Omental fat pad (tissue), 4 donors: ENCODE measurements at places on chromosomes 2 and 18.

GRCh38 chr2:165698444-165698884, 95.6 kb downstream of the GALNT3 start:
- no peak for DNase-seq

DNA sequence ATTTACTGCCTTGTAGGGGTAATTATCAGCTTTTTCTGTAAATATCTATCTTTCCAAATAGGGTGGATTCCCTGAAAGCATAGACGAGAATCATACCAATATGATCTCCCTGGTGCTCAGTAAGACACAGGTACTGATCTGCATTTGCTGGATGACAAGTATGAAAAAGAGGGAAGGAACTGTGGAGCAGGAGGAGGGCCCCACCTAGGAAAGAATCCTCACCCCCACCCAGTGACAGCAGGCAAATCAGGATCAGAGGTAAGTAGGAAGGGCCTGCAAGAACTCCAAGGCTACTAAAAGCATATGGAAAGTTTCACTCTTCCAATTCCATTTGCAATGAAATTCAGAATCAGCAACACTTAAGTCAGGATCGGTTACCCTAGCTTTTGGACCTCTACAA, 42.3 kb downstream of the METTL8 start:
- no peak for DNase-seq

GRCh38 chr2:236014408-236015131, 153.6 kb downstream of the GBX2 start:
- DNase-seq, result no peak

DNA sequence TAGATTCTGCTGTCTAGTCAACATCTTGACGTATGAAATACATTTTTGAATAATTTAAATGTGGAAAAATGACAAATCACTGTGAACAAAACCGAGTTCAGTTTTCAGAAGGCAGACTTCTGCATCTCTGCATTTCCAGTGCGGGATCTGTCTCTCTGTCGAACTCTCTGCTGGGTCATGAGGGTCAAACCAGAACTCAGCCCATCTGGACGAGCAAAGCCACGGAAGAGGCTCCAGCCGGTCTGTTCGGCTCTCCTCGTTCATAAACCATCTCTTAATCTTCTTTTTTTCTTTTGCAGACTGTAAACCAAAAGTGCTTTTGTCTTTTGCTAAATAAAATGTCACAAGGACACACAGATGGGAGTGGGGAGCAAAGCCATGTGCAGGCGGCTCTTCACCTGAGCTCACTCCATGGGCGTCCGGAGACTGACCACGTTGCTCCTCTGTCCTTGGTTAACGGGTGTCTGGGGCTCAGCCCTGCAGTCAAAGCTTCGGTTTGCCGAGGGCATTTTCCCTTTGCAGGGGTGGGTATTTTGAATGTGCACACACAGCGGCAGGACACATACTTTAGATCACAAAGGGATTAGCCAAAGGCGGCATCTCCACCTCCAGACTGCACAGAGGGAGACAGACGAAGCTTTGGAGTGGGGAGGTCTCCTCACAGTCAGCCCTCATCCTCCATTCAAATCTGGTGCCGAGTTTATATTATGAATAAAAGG, 737.9 kb upstream of the SALL3 start:
- DNase-seq, result no peak

- no peak for DNase-seq
Measured at GRCh38 chr2:213149294-213149875, 2.0 kb downstream of the IKZF2 start.

DNA sequence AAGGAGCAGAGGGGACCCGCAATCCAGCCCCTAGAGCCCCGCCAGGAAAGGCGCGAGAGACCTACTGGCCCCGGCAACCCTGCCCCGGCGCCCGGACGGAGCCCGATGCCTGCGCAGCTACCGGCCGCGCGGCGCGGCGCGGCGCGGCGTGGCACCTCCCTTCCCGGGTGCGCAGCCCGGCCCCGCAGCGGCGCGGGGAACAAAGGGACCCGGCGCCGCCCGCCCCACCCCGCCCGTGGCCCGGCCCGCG, 307 bp downstream of the CDH2 start:
- no peak for DNase-seq
